ENCODE measurements at places on chromosomes 6 and 20.

- DNase-seq = no peak
Observed at GRCh38 chr20:59151820-59152219, 11.8 kb upstream of the ZNF831 start.

- DNase-seq = no peak
Observed at GRCh38 chr6:168313431-168314011, 6.1 kb downstream of the DACT2 start.

DNA sequence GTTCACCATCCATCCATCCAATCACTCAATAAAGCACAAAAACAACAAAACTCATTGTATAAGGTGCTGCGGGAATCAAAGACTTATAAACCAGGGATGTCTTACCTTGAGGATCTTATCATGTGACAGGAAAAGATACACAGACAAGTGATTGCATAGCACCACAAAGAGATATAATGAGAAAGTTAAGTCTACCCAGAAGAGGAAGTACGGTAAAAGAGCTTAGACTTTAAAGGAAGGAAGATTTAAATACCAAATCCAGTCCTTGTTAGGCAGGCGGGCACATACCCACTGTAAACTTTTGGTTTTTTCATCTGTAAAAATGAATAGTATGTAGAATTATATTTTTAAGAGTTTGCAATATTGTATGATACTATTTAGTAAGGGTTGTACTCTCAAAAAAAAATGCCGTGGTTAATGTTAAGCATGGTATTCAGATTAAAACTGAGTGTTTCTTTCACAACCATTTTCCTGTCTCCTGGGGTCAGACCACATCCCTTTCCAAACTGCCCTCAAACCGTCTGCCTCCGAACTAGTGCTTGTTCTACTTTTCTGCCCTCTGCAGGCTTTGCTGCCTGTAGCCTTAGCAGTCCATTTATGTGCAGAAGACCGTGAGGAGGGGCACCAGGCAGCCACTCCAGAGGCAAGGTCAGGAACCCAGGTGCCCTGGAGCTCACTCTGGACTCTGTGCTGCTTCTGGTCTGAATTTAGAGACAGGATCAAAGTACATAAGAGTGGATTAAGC, 179.5 kb upstream of the SYNDIG1 start:
- peak; percentile 38 for DNase-seq

- no peak for DNase-seq
Observed at GRCh38 chr20:53071833-53072232, 99.7 kb downstream of the TSHZ2 start.

- DNase-seq = no peak
Observed at GRCh38 chr20:47235853-47236638, 120.5 kb downstream of the ZMYND8 start.

- no peak for DNase-seq
Observed at GRCh38 chr6:117538615-117539014, 56.1 kb downstream of the DCBLD1 start.

DNA sequence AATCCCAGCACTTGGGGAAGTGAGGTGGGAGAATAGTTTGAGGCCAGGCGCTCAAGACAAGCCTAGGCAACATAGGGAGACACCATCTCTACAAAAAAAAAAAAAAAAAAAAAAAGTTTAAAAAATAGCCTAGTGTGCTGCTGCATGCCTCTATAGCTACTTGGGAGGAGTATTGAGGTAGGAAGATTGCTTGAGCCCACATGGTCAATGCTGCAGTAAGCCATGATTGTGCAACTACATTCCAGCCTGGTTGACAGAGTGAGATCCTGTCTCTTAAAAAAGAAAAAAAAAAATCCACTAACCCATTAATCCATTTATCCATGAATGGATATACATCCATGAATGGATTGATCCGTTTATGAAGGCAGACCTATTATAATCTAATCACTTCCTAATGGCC, 1064.6 kb upstream of the EYS start:
- no peak for DNase-seq

DNA sequence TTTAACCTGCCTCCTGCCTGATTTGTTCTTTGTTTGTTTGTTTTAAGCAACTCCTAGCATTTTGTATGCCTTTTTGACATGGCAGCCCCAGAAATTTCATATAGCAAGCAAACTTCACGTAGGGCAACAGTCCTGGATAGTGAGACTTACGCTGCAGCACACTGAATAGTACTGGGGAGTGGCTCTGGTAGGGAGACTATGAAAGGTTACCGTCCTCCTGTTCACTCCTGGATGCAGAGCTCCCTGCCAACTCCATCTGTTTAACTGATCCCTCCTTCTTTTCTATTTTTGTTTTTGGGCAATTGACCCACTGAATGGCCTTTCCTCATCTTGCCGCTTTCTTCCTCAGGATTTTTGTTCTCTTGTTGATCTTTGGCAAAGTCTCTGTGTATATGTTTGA, 44.5 kb upstream of the BMP6 start:
- DNase-seq = no peak

- DNase-seq = no peak
Observed at GRCh38 chr6:16716321-16716858, 44.9 kb downstream of the ATXN1 start.

DNA sequence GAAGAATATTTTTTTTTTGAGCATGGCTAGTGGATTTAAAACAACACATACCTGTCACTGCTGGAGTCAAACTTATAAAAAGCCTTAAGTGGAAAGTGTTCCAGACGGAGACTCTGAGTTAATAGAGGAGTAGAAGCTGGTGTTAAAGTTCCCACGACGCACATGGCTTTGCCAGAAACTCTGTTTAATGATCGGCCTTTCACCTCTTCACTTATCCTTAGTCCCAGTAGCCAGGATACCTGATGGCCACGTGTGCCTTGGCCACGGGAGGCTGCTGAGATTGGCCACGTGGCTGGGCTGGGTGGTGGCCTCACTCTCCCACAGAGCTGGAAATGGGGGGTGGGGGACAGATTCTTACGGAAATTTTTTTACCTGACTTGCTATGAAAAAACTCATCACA, 333.1 kb downstream of the ZFAND3 start:
- no peak for DNase-seq

- no peak for DNase-seq
Observed at GRCh38 chr6:132816660-132817059, 2.3 kb downstream of the RPS12 start.

GRCh38 chr20:18981962-18982539, 168.5 kb downstream of the SCP2D1 start:
- no peak for DNase-seq

DNA sequence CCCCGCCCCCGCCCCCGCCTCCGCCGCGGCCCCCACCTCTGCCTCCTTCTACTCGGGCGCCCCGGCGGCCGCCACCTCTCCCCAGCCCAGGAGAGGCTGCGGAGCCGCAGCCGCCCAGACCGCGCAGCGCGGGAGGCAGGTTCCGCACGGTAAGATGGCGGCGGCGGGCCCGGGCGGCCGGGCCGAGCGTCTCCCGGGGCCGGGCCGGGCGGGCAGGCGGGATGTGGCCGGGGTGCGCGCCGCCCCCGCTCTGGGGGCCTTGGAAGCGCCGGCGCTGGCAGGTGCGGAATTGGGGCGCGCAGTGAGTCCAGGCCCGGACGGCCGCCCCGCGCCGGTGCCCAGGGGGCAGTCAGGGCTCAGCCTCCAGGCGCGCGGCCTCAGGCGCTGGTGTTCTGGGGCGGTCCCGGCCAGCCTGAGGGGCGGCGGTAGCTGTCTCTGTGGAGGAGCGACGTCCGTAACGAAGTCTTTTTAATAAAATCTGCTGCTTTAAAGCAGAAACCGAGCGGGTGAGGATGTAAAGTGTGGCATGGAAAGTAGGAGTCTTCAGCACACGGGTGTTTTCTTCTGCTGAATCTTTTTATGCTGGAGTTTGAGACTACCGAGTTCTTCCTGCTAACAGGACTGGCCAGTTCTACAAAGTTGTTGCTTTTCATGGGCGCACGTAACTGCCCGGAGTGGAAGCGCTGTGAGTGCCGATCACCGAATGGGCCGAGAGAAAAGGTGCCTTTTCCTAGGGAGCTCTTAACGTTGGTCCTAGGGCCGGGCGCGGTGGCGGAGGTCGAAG, at the start of gene GID8:
Gene GID8 (plus strand): TSS at position 43 of the 784 bp plus-strand sequence. CDS start 3,356 bp downstream, outside the sequence.
- no peak for DNase-seq

GRCh38 chr20:57384486-57384885, 6.7 kb upstream of the RBM38 start:
- no peak for DNase-seq

GRCh38 chr6:26025894-26026832, 61.1 kb upstream of the HFE start:
- DNase-seq = peak; percentile 95

GRCh38 chr20:19966840-19967239, 50.3 kb upstream of the NAA20 start:
- no peak for DNase-seq

DNA sequence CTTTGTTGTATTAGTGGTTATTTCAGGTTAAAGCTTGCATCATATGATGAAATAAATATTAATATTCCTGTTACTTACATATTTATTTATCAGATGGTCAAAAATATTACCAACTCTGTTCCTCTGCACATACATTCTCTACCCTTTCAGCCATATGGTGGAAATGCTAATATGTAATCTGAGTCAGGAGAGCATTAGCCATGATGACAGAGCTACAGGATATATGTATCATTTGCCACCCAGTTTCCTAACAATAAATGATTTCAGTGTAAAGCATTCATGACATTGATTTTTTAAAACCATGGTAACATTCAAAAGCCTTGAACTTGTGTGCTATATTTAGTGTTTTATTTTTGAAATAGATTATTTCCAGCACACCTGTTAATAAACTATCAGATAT, 16.6 kb downstream of the POPDC3 start:
- DNase-seq = no peak

GRCh38 chr6:43788301-43788700, 18.3 kb downstream of the VEGFA start:
- DNase-seq = no peak

GRCh38 chr6:137868721-137869548, 1.9 kb downstream of the TNFAIP3 start:
- DNase-seq = no peak

DNA sequence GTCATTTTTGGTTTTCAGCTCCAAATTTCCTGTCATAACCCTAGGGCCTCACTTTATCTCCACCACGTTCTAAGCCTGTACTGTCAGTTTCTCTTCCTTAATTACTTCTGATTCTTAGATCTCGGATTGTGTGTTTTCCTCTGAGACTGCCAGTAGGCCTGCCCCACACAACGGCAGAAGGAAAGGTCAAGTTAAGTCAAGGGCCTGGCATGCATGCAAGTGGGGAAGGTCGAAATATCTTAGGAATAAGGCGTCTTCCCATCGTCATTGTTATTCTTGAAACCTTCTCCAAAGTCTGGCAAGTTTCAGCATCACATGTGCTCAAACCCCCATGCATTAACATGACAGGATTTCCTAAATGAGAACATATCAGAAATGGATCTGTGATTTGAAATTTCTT, 203.5 kb upstream of the TSHZ2 start:
- no peak for DNase-seq

GRCh38 chr6:35034411-35035191, 106.5 kb downstream of the TCP11 start:
- no peak for DNase-seq

GRCh38 chr6:10655508-10656055, 38.8 kb downstream of the C6orf52 start:
- DNase-seq = no peak

- DNase-seq = no peak
Observed at GRCh38 chr6:75483136-75483952, 10.3 kb downstream of the FILIP1 start.

DNA sequence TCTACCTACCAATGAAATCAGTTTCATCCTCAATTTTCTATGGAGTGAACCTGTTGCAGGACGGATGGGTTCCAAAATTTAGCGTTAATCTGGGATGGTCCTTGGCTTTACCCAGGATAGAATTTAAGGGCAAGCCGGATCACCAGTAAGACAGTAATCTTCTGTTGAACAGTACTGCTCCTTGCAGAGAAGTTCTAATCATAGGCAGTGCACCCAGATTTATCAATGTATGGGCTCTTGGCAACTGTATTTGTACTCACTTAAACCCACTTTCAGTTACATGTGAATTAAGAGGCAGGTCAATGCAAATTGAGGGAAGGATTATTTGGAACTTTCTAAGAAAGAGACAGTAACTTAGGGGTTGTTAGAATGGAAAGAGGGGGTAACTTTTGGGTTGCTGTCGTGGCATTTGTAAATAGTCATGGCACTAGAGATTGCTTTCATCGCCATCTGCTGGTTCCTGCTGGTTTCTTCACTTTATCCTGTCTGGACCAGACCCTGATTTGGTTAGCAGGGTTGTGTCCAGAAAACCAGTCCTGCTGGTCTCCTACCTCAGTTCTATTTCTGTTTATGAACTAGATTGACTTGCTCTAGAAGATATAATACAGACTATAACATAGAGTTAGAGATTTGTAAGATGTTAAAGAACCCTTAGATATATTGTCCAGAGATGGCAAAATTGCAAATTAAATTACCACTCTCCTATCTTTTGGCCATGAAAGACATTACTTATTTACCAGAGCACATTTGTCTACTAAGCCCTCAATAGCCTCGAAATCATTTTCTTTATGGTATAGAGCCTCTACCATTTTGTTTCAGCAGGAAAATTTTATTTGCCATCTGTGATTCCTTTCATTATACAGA, 646.3 kb downstream of the UTRN start:
- DNase-seq = peak; percentile 27

GRCh38 chr6:72416744-72417465, 205.0 kb upstream of the KCNQ5 start:
- no peak for DNase-seq

DNA sequence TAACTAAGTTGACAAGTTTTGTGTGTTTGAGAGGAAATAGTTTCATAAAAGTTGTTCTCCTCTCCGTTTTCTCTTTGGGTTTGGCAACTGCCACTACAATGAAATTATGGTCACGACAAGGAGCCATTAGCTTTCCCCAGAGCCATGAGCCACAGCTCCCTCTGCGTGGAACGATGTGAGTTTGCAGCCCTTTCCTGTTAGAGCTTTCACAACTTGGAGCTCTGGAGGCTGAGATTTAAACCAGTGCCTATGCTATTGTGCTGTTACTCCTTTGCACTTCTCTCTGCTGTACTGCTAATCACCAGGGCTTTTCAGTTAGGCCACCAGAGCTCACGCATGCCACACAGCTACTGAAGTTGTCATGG, 29.3 kb upstream of the TXNDC5 start:
- DNase-seq = no peak

DNA sequence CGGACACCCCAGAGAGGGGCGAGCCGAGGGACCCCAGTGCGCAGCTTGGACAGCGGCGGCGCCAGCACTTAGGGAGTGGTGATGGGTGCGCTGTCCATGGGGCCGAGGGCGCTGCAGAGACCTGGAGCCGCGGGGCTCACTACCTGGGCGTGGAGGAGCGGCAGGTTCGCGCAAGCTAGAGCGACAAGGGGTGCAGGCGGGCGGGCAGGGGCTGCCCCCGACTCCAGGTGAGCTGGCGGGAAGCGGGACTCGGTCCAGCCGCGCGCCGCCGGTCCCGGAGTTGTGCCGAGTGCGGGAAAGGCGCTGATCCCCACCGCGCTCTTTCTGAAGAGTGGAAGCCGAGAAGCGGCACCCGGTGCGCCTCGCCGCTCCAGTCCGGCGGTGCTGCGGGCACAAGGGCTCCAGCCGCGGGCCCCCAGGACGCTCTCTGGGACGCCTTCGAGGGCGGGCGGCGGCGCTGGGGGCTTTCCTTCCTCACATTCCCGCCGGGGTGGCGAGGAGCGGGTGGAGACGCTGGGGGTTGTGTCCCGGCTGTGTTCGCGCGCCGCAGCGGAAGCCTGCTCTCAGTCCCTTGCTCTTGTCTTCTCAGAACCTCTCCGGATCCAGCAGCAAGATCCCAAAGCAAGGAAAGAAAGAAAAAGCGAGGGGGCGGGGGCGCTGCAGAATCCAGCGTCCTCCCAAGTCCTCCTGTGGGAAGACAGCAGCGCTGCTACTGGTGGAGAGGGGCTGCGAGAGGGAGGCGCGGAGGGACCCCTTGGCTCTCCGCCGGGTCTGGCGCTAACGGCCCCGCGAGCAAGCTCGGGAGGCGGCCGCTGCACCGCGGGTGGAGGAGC, at the start of gene B3GAT2:
Gene B3GAT2 (minus strand): TSS at position 610 of the 833 bp plus-strand sequence. CDS start 631 bp downstream, outside the sequence.
- no peak for DNase-seq

GRCh38 chr6:108227290-108227689, 33.5 kb downstream of the SNX3 start:
- DNase-seq = no peak
